ENCODE measurements at places on chromosomes 5 and 9. TPM values are rescaled to one million over a fixed set of nuclear protein-coding genes. Genes with fewer than 3 reads are reported as not detected.

The REEP2 gene
- 20.0 TPM for polyA plus RNA-seq

The TTC39B gene
- 1.9 TPM for polyA plus RNA-seq

The INSL6 gene
- polyA plus RNA-seq, result 0.63 TPM

The TRIM32 gene
- 11.6 TPM for polyA plus RNA-seq

The ANKRD31 gene
- 0.13 TPM for polyA plus RNA-seq

The SPAAR gene
- polyA plus RNA-seq, result 2.2 TPM

The HMGCS1 gene
- 41.8 TPM for polyA plus RNA-seq

The NUTM2G gene
- 0.82 TPM for polyA plus RNA-seq

The CDC20B gene
- polyA plus RNA-seq, result not detected

The FRMD3 gene
- polyA plus RNA-seq, result 31.3 TPM

The SPATA31D4 gene
- not detected for polyA plus RNA-seq

The NKD2 gene
- polyA plus RNA-seq, result 2.4 TPM

The MAMDC2 gene
- 6.9 TPM for polyA plus RNA-seq

The MYMK gene
- 58.2 TPM for polyA plus RNA-seq

The GOLM1 gene
- polyA plus RNA-seq, result 49.1 TPM

The ADRA1B gene
- 0.24 TPM for polyA plus RNA-seq

The FRMPD1 gene
- 12.5 TPM for polyA plus RNA-seq

The SPINK4 gene
- not detected for polyA plus RNA-seq

The OTULINL gene
- 2.7 TPM for polyA plus RNA-seq

The SH3PXD2B gene
- 27.8 TPM for polyA plus RNA-seq

The TAF11L10 gene
- polyA plus RNA-seq, result not detected

The SPATA24 gene
- 10.0 TPM for polyA plus RNA-seq

The ROPN1L gene
- not detected for polyA plus RNA-seq

The POU5F2 gene
- polyA plus RNA-seq, result 0.01 TPM

The COL15A1 gene
- polyA plus RNA-seq, result 172 TPM

The PCDHA9 gene
- not detected for polyA plus RNA-seq

The SHOC1 gene
- 0.11 TPM for polyA plus RNA-seq

The CATSPER3 gene
- 0.87 TPM for polyA plus RNA-seq

The CDKN2A gene
- 0.30 TPM for polyA plus RNA-seq

The FBLL1 gene
- 0.86 TPM for polyA plus RNA-seq

The CCDC183 gene
- 1.9 TPM for polyA plus RNA-seq

The ABCA2 gene
- polyA plus RNA-seq, result 16.5 TPM
